ENCODE measurements at places on chromosomes 2 and 18.

GRCh38 chr2:224008702-224009261 lies 30.3 kb downstream of the SERPINE2 start:
- DNase-seq = no peak

GRCh38 chr2:204505488-204505887 lies 39.8 kb upstream of the PARD3B start:
- no peak for DNase-seq

DNA sequence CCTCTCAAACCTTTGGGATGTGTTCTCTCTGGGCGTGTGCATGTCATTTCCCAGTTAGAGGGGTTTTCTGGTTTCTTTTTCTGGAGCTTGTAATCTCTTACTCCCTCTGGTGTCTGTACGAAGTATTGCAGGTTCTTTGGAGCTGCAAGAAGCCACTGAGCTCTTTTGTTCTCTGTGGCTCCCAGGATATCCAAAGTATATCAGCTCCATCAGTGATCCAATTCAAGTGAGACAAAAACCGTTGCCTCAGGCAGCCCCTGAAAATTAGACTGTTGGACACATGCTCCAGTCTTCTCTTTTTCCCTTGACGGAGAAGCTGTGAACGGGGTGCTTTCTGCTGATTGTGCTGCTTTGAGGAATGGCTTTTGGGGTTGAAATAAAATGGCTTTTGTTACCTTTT lies 59.0 kb upstream of the LDLRAD4 start:
- no peak for DNase-seq

- DNase-seq = no peak
These were observed 2.1 kb upstream of the OTX1 start for GRCh38 chr2:63048367-63049171.

DNA sequence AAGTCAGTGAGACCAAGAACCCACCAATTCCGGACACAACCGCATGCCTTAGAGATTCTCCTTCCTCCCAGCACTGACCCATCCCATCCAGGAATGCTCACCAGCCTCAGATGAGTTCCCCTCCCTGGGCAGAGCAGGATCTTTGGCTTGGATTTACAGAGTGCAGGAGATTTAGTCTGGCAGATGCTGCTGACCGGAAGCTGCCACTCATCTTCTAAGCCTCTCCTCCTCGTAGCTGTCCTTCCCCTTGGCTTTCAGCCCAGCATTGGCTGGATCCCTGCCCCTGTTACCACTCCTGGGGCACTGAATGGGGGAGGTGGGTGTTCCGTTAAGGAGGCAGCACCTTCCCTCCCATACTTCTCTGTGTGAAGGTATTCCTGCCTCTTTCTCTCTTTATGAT lies 53.2 kb downstream of the VWA3B start:
- DNase-seq = no peak

DNA sequence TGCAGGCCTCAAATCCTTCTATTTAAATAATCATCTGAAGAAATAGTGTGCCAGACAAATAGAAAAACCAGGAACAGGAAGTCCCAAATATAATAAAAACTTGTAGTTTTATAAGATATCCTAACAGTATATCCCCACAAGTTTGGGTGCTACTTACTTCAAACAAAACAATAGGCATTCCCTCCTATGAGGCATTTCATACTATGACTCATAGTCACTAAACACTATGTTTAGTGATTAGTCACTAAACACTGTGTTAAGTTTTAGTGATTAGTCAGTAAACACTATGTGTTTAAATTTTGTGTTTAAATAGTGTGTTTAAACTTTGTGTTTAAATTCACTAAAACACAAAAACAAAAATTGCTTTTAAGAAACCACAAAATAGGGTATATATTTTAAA lies 407.0 kb upstream of the CDH19 start:
- no peak for DNase-seq

DNA sequence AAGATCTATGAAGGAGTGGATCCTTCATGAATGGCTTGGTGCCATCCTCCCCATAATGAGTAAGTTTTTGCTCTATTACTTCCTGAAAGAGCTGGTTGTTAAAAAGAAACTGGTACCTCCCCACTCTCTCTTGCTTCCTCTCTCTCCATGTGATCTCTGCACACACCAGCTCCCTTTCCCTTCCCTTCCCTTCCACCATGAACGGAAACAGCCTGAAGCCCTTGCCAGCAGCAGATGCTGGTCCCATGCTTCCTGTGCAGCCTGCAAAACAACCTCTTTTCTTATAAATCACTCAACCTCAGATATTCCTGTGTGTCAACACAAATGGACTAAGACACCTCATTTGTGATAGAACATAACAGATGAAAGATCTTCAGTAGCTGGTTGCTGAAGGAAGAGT lies 303.5 kb upstream of the ACVR2A start:
- DNase-seq = no peak

DNA sequence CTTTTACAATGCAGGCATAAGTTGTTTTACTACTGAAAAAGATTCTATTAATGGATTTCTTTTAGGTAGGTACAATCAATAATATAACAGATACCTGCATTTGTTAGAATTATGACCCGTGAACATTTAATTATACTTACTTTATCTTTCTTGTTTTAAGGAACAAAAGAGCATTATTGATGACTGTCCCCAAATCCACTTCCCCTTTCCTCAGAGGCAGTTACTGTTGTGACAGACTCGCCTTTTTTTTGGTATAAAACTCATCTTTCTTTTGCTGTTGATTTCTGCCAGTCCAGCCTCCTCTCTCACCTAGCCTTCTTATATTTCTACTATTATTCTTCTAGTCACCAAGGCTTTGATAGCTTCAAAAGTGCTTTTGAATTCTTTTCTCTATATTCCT lies 12.1 kb downstream of the ACTR3 start:
- DNase-seq = no peak

Measured in lower lobe of right lung (tissue), 2 donors.